AG09309 (cell line): ENCODE measurements at places on chromosomes 6 and 20.
A peak's percentile ranks its signal among the peaks of the same experiment; 100 is the strongest.

DNA sequence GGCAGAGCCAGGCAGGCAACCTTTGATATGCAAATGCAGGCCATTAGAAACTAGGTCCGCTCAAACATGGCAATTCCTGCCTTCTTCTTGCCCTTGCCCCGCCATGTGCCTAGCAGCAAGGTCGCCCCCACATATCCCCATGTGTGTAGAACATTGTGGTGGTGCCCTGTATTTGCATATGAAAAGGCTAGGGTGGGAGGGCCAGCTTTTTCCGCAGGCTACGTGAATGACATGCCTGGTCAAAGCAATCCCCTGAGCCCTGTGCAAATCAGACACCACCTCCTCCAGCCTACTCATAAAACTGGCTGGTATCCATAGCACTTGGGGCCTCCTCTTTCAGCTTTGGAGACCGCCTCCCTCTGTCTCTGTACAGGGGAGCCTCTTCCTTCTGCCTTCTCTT, 31.6 kb downstream of the GSTA2 start:
- no peak for DNase-seq

DNA sequence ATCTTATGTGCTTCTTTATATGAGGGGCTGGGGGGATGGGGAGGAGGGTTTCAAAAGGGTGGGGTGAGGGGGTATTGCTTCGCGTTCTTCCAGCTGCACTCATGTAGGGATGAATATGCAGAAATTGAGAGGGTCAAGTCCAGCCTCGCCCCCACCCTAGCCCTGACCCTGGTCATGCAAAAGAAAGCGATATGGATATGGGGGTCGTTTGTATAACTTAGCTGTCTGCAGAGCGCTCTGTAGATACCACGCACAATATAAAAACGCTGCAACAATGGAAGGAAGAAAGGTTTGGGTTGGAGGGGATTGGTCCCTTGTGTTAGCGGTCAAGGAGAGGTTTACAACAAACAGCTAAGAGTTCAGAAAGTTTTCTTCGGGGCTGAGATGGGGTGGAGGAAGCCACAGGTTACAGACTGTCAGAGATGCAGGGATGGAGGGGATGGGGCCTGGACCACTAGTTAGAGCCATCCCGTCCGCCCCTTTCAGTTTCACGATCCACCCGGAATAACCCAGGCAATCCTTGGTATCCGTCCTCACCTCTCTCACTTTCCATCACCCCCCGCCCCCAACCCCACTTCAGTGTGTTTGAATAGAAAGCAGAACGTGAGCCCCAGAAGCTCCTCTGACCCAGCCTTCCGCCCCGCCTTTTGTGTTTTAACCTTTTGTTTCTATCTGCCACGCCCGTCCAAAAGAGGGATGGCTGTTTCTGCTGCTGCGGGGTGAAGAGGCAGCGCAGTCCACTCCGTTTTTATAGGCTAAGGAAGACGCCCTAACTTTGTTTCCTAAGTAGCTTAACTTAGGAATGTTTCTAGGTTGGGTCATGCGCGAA, 73.5 kb downstream of the SOX4 start:
- DNase-seq = no peak

DNA sequence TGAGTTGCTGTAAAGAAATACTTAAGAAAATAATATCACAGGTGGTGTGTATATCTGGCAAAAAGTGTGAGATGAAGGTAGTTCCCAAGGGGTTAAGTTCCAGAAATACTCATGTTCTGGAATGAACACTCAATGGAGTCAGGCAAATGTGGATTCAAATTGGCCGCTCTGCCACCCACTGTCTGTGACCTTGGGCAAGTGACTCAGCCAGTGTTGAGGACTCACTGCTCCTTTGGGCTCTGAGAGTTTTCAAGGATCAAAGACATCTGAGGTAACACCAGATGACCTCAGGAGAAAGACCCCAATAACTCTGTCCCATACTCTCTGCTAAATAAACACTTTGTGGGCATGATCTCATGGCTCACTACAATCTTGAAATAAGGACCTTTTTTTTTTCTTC, 59.2 kb upstream of the EYA2 start:
- DNase-seq = no peak

GRCh38 chr20:56360133-56360907, 1.5 kb downstream of the FAM210B start:
- DNase-seq = no peak

- DNase-seq = peak; percentile 100
These were observed 3.5 kb upstream of the PRIM2 start for GRCh38 chr6:57313711-57314471.

DNA sequence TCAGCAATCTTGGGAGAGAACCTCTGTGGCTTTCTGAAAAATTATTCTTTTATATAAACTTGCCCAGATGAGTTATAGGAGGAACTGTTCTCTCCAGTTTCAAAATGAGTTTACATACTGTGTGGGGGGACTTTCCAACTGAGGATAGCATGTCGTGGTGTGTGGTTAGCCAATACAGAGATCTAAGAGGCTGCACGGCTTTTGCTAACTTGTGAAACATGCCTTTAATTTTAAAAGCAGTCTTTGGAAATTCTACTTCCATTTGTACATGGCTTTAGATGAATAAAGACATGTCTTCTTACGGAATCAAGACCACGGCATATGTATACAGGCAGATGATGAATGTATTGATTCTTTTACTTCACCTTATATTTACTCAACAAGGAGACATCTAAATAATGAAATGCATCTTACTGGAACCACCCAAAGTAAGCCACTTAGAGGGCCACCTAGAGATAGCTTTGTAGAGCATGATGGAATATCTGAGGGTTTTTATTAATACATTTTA, 39.8 kb downstream of the HIVEP1 start:
- DNase-seq = peak; percentile 34

DNA sequence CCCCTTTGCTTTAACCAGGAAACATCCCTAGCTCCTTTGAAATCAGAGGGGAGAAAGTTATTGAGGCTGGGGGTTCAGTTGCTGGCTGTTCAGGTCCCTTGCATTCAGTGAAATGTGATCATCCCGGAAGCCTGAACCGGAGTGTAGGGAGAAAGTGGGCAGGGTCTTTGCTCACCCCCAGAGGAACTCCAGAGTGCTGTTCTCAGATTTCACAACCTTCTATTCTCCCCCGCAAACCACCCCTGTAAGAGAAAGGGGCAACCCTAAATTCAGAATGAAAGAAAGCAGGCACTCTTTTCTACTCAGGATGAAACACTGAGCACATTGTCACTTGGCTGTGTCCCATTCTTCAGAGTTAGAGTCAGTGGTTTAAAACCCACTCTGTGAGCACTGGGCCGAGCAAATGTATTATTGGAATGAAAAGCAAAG, 139.8 kb downstream of the KHDC1L start:
- no peak for DNase-seq

DNA sequence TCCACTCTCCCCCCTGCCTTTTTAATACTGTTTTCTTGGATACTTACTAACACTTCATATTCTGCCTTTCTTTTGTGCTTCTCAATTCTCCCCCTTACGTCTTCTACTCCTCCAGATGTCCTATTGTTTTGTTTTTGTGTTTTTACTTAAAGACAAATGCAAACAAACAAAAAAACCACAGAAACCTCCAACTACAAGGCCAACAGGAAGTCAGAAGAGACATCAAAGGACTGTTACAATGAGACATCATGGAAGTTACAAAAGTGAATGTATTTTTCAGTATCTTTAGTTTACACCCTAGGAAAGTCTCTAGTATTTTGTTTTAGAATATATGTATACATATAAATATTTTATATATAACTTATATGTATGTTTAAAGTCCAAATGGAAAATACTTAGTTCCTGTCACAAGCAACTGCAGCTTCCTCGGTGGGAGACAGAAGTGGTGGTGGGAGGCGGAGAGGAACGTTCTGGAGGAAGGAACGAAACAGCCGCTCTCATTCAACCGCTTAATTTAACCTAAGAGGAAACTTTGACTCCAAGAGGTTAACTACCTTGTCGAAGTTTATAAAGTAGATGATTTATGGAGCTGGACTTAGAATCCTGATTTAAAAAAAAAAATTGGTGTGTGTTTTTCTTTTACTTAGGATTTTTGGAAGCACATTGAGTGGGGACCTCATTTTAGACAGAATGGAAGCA, 168.9 kb upstream of the PDE10A start:
- DNase-seq = no peak

- DNase-seq = peak; percentile 2
These were observed 58.5 kb downstream of the HS3ST5 start for GRCh38 chr6:114284281-114284680.

DNA sequence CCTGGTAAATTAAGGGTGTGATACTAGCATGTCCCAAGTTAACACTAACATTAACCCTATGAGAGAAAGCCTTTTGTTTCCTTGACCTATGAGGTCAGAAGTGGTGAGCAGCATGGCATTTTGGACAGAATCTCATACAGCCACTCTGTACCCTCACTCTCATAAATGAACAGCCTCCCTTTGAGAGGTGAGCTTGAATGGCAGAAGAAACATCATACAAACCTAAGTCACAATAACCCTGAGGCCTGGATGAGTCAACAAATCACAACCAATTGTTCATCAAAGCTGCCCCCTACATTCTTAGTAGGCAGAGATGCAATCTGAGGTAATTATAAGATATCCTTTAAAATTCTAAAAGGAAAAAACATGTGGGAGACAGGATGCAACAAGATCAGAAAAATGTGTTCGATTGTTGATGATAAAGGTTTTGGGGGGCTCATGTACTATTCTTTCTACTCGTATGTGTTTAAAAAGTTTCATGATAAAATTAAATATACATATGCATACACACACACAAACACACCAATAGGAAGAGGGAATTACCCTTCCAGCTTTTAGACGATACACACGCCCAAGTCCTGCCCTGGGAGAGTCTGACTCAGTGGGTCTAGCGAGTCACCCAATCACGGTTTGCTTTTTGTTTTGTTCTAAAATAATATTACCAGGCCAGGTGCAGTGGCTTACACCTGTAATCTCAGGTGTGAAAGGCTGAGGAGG, 117.3 kb downstream of the ARHGAP18 start:
- no peak for DNase-seq

GRCh38 chr20:22691369-22692118, 107.2 kb upstream of the FOXA2 start:
- DNase-seq = peak; percentile 24

DNA sequence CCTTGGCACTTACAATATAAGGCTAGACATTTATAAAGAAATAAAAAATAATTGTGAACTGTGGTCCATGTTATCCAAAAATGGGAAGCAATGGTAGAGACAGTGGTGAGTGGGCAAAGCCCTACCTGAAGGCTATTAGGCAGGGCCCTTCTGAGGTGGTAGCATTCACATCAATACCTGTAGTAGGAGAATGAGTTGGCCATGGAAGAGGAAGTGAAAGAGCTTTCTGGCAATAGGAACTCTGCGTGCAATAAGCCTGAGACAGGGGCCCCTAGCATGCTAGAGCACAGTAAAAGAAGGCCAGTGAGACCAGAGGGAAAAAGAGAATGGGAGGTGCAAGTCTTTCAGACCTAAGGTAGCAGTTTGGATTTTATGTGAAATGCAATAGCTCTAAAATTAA, 754.5 kb downstream of the PTPRT start:
- DNase-seq = no peak

DNA sequence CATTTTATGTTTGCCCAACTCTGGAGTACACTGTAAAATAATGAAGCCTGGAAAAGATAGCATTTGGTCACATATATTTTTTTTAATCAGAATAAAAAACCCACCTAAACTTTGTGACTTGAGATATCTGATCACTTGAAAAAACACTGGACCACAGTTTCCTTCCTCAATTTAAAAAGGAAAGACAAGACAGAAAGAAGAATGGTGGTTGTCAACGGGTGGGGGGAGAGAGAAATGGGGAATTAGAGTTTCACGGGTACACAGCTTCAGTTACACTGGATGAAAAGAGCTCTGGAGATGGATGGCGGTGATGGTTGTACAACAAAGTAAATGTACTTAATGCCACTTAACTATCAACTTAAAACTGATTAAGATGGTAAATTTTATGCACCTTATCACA, 14.7 kb upstream of the DST start:
- DNase-seq = no peak

GRCh38 chr20:61799928-61800327, 265.8 kb downstream of the TAF4 start:
- no peak for DNase-seq

DNA sequence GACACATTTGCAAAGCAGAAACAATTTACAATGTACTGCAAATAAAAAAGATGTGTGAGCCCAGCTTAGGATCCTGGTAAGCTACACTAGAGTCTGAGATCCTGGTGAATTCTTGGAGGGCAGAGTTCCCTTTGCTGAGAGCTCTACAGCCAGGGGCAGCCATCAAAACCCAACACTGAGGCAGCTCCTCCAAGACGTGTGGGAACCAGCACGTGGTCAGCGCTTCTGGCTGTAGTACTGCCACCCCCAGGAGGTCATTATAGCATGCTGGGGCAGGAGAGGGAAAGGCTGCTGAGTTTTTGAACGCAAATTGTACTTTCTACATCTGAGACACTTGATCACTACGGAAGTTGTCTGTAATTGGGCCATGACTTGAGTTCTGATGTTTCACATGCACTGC, 131.5 kb downstream of the INSM1 start:
- no peak for DNase-seq

GRCh38 chr20:50380697-50381040, 129.5 kb upstream of the PTPN1 start:
- DNase-seq = no peak

DNA sequence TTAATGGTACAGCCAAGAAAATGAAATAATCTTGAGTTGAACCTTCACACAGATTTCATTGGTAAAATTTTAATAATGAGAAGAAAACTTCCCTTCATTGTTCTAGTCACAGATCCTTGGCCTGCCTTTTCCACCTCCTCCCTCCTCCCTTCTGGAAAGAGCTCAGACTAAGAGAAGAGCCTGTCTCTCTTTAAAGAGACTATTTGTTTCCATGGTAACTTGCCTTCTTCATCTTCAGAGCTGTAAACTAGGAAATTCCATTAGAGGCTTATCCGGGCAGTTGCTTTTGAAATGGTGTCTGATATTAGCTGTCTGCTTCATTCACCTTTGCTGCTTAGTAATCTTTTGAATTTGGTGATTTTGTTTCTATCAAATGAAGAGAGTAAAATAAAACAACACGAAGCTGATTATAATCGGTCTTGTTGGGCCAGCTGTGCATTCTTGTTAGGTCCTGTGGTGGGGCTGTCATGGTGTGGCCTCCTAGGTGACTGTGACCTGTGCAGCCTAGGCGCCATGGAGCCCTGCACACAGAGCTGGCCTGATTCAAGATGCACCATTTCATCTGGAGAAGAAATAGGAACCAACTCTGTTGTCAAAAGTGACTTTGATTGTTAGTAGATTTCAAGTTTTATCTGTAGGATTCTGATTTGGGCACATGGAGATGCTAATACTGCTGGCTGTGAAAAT, 96.7 kb downstream of the MAP3K7 start:
- no peak for DNase-seq
